ENCODE measurements at places on chromosomes 7 and 10. TPM values are rescaled to one million over a fixed set of nuclear protein-coding genes. Genes with fewer than 3 reads are reported as not detected.
A peak's percentile ranks its signal among the peaks of the same experiment; 100 is the strongest.

GRCh38 chr7:157516311-157516710 is 179.5 kb downstream of the DNAJB6 start:
- no peak for DNase-seq

- DNase-seq: no peak
Observed at GRCh38 chr7:153188630-153189029, 429.1 kb downstream of the ACTR3B start.

DNA sequence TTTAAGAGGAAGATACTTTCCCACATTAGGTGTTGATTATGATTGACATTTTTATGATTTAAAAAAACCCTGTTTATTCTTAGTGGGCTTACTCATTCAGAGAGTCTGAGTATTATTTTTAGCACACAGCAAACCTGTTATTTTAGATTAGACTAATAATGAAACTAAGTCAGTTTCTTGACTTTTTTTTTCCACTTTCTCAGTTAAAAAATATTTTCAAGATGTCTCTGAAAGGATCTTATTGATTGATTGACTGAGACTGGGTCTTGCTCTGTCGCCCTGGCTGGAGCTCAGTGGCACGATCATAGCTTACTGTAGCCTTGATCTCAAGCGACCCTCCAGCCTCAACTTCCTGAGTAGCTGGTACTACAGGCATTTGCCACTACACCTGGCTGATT is 20.4 kb upstream of the INPP5F start:
- no peak for DNase-seq

GRCh38 chr10:101103430-101103829 is 27.7 kb upstream of the TLX1 start:
- DNase-seq: no peak

- no peak for DNase-seq
Observed at GRCh38 chr10:96700374-96701099, 19.8 kb downstream of the PIK3AP1 start.

DNA sequence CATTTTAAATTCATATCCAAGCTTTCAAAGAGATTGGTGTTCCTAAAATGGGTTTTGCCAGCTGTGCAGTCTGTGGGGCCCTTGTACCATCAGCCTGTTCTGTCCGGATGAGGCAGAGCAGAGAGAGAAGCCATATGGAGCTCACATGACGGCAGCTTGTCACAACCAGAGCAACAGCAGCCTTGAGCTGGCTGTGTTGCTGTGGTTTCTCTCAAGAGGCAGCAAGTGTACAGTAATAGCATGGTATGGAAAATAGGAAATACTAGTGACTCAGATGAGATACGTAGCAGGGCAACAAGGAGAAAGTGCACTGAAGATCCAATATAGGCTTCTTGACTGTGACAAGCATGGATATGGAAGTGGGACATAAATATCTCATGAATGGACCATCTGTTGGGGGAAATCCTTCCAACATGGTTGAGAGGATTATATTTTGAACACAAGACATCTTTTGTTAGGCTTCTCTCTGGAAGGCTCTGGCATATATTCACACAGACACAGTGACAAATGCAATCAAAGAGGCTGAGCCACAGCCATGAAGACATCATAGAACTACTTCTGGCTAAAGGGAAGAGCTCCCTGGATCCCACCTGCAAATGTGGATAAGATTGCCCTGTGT is 251.0 kb upstream of the TAC1 start:
- DNase-seq: no peak

DNA sequence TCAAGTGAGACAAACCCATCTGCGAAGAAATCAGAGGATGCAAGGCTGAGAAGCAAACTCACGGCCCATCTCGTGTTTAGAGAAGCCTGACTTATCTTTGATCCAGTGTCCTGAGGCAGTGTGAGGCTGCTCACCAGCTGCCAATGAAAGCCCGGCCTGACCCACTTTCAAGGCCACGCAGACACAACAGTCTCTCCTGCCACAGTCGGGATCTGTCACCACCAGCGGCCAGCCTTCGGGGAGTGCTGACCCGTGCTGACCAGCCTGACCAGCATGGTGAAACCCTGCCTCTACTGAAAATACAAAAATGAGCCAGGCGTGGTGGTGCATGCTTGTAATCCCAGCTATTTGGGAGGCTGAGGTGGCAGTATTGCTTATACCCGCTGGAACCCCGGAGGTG is 7.4 kb upstream of the DNAJB6 start:
- no peak for DNase-seq

GRCh38 chr10:63702092-63702491 is 180.9 kb downstream of the REEP3 start:
- DNase-seq: no peak

DNA sequence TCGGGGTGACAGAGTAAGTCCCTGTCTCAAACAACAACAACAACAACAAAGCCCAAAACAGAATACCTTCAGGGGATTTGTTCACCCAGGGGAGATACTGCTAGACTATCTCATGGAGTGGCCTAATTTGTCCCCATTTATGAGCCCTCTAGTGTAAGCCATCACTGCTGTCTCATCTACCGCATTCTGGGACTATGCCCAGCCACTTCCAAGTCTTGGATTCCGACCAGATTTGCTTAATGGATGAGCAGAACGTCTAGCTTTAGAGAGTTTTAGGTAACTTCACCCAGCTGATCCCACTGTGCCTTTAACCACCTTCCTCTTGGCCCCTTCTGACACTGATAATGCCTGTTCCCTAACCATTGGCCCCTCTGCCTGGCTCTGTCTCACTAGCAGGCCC is 47.1 kb downstream of the PAPSS2 start:
- DNase-seq: peak; percentile 39

- DNase-seq: peak; percentile 79
Observed at GRCh38 chr7:30472784-30473775, 5.5 kb downstream of the NOD1 start.

DNA sequence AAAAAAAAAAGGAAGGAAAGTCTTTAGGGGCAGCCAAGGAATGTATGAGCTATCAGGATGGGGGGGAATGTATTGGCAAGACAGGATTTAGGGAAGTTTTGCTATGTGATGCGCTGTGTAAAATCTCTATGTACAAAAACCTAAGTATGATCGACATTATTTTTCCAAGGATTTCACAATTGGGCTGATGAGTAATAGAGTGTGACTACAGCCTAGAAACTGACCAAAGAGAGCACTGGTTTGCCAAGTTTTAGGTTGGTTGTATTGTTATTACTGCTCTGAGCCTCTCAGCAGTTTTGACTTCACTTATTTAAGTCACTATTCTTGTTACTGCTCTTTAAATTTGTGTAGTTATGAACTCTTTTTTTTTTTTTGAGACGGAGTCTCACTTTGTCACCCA is 107.3 kb downstream of the NRCAM start:
- no peak for DNase-seq

DNA sequence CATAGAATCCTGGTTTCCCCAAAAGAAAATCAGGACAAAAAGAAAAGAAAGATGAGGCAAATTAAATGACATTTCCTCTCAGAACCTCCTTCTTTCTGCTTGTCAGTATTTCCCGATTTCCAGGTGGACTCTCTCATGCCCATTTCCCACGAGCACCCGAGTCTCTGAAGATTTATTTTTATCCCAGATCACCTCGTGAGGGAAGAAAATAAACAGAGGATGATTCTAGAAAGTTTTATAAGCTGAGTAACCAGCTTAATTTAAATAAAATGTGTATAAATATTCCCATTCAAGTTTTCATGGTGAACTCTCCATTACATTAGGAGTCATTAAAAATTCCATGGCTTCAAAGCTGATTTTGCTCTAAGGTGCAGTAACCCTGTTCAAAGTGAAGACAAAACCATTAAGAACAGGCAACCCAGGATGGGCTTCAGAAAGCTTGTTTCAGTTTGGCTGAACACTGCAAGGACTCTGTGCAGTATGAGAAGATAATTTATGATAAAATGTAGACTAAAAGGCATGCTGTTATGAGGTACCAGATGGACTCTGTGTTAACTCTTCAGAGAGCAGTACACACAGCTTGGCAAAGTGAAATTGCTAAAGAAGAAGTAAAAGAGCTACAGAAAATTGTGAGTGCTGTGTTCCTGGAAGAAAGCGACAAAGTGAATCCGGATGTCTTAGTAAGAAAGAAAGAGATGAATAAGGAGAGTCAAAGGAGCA is 521.3 kb upstream of the LRRN3 start:
- DNase-seq: no peak

GJC3 gene
- not detected for total RNA-seq

FRMPD2 gene
- total RNA-seq: not detected

CRYGN gene
- 1.3 TPM for total RNA-seq

NPY gene
- 26.7 TPM for total RNA-seq

GIMAP4 gene
- 18.3 TPM for total RNA-seq

AGBL3 gene
- 1.2 TPM for total RNA-seq

NCF1 gene
- 4.5 TPM for total RNA-seq

RBM20 gene
- total RNA-seq: 6.2 TPM

PVRIG gene
- total RNA-seq: not detected

Measured in esophagus muscularis mucosa (tissue), 4 donors.